ENCODE measurements at places on chromosomes 4 and X.
A peak's percentile ranks its signal among the peaks of the same experiment; 100 is the strongest.

- H3K27me3 ChIP-seq = no peaks in the 10 kb centered on the region
- DNase-seq = no peak
- no peak overlapping the region for H3K4me3 ChIP-seq
- no peaks in the 10 kb centered on the region for H3K4me1 ChIP-seq
Observed at GRCh38 chrX:142186103-142186502, 19.0 kb downstream of the MAGEC2 start.

- H3K27ac ChIP-seq = no peak overlapping the region
- no peaks in the 10 kb centered on the region for H3K4me1 ChIP-seq
- H3K4me3 ChIP-seq = no peak overlapping the region
- no peak for DNase-seq
Observed at GRCh38 chr4:188190461-188190860, 51.2 kb downstream of the TRIML1 start.

- no peak for DNase-seq
- H3K36me3 ChIP-seq = no peaks in the 10 kb centered on the region
- H3K27ac ChIP-seq = no peak overlapping the region
- peaks cover 6% of the 10 kb centered on the region for H3K4me1 ChIP-seq
- peaks cover 12% of the 10 kb centered on the region for H3K27me3 ChIP-seq
Observed at GRCh38 chr4:54213001-54213400, 16.1 kb upstream of the PDGFRA start.

- no peak overlapping the region for H3K4me3 ChIP-seq
- no peaks in the 10 kb centered on the region for H3K36me3 ChIP-seq
- H3K27ac ChIP-seq = no peak overlapping the region
- H3K4me1 ChIP-seq = peaks cover 19% of the 10 kb centered on the region
- peak; percentile 18 for DNase-seq
- peaks cover 54% of the 10 kb centered on the region for H3K27me3 ChIP-seq
Observed at GRCh38 chr4:575281-576141, 584 bp downstream of the TMEM271 start.

DNA sequence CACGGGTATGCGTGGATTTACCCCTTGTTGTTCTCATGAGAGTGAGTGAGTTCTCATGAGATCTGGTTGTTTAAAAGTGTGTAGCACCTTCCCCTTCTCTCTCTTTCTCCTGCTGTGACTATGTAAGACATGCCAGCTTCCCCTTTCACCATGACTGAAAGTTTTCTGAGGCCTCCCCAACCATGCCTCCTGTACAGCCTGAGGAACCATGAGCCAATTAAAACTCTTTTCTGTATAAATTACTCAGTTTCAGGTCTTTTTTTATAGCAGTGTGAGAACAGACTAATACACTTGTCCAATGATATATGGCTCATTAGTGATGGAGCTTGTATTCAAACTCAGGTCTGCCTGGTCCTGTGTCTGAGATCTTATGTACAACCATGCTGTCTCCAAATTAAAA lies 28.5 kb upstream of the RTL3 start:
- H3K27me3 ChIP-seq = no peaks in the 10 kb centered on the region
- H3K27ac ChIP-seq = peak overlapping the region; percentile 14
- no peak overlapping the region for H3K4me3 ChIP-seq
- H3K36me3 ChIP-seq = no peaks in the 10 kb centered on the region
- no peaks in the 10 kb centered on the region for H3K4me1 ChIP-seq

- H3K27ac ChIP-seq = no peak overlapping the region
- no peak for DNase-seq
- H3K4me1 ChIP-seq = no peaks in the 10 kb centered on the region
- H3K4me3 ChIP-seq = no peak overlapping the region
- H3K27me3 ChIP-seq = no peaks in the 10 kb centered on the region
Observed at GRCh38 chr4:71604785-71605184, 179.1 kb downstream of the GC start.

- no peak overlapping the region for H3K27ac ChIP-seq
- no peaks in the 10 kb centered on the region for H3K27me3 ChIP-seq
- no peaks in the 10 kb centered on the region for H3K4me1 ChIP-seq
- no peak for DNase-seq
- no peaks in the 10 kb centered on the region for H3K36me3 ChIP-seq
Observed at GRCh38 chr4:5553801-5554200, 154.6 kb downstream of the EVC2 start.

DNA sequence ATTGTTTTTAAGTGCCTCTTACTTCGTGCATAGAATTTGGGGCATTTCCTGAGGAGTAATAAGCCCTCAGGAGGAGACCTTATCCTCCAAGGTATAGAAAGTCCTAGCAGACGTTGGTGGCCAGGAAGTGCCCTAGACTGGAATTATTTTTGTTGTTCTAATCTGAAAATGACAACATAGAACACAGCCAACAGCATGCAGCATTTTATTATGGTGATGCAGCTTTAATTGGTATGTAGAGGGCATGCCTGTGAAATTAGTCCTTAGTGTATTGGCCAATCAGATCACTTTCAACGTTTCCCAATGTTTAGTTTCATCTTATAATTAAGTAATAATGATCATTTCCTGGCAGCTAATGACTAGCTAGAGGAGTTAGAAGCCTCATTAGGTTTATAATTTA lies 199.2 kb downstream of the SHROOM3 start:
- no peak overlapping the region for H3K27ac ChIP-seq
- no peak overlapping the region for H3K4me3 ChIP-seq
- H3K4me1 ChIP-seq = no peaks in the 10 kb centered on the region
- no peak for DNase-seq

GRCh38 chrX:23726191-23726590 lies 16.9 kb downstream of the ACOT9 start:
- no peak overlapping the region for H3K4me3 ChIP-seq
- H3K27me3 ChIP-seq = no peaks in the 10 kb centered on the region
- H3K36me3 ChIP-seq = no peaks in the 10 kb centered on the region
- DNase-seq = peak; percentile 37
- no peaks in the 10 kb centered on the region for H3K4me1 ChIP-seq

DNA sequence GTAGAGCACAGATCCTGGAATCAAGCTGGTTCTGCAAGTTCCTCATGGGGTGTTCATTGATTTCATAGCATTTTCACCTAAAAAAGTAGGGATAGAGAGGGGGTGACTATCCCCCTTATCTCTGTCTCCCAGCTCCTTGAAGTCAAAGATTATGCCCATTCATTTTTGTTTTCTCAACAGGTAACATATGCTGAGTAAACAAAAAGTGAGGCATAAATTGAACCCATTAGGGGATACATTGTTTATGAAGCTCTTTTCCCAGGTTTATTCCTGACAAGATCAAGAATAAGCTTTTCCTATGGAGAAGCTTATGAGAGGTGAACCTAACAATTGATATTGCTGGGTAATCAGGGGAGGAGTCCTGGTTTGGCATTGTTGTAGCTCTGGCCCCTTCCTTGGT lies 9.2 kb upstream of the ANAPC4 start:
- DNase-seq = no peak
- no peak overlapping the region for H3K27ac ChIP-seq
- H3K36me3 ChIP-seq = no peaks in the 10 kb centered on the region

DNA sequence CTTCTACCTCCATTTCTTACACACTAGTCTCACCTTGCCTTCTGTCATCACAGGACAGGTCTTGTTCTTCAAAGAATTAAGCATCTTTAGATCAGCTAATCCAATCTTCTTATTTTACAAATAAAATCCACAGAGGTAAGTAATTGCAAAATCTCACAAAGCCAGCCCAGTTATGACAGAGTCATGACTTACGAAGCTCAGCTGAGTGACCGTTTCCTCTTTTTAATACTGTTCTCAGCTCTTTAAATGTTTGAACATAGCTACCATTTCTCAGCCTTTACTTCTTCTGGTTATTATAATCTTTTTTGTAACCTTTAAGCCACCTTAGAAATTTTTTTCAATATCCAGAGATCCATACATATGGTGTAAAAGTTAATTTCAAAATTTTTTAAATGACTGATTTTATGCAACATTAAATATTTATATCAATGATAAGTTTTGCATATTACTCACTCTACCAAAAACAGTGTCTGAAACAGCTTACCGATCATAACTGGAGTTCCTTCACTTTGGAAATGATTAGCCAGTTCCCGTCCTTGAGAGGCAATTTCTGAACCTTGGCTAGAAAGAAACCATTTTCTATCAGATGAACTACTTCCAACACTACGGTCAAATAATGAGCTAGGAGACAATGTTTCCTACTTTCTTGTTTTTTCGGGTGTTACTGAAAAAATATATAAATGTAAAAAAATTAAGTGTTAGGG lies 8.8 kb downstream of the ANKRD37 start:
- no peaks in the 10 kb centered on the region for H3K4me1 ChIP-seq
- DNase-seq = no peak
- H3K27ac ChIP-seq = no peak overlapping the region
- H3K36me3 ChIP-seq = no peaks in the 10 kb centered on the region
- H3K4me3 ChIP-seq = no peak overlapping the region

DNA sequence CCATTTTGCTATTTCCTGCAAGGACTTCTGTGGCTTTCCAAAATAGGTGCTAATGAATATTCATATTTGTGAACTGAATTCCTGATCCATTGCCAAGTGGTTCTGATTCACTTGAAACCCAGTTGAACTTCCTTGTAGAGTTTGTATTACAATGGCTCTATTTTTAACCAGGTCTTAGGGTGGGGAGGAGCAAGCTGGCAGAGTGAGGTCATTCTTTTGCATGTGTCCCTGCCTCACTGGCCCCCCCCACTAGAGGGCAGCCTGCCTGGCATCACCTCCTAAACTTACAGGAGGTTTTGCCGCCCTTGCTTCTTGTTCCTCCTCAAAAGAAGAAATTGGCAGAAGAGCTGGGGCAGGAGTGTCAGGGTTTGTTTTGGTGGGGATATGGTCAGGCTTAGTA lies 10.5 kb downstream of the PTTG2 start:
- H3K4me3 ChIP-seq = no peak overlapping the region
- H3K36me3 ChIP-seq = no peaks in the 10 kb centered on the region
- DNase-seq = peak; percentile 81
- H3K27me3 ChIP-seq = no peaks in the 10 kb centered on the region

GRCh38 chr4:158758703-158759102 lies 10.1 kb upstream of the FNIP2 start:
- no peaks in the 10 kb centered on the region for H3K36me3 ChIP-seq
- H3K27me3 ChIP-seq = peaks cover 48% of the 10 kb centered on the region
- no peak for DNase-seq
- H3K27ac ChIP-seq = no peak overlapping the region
- no peak overlapping the region for H3K4me3 ChIP-seq

DNA sequence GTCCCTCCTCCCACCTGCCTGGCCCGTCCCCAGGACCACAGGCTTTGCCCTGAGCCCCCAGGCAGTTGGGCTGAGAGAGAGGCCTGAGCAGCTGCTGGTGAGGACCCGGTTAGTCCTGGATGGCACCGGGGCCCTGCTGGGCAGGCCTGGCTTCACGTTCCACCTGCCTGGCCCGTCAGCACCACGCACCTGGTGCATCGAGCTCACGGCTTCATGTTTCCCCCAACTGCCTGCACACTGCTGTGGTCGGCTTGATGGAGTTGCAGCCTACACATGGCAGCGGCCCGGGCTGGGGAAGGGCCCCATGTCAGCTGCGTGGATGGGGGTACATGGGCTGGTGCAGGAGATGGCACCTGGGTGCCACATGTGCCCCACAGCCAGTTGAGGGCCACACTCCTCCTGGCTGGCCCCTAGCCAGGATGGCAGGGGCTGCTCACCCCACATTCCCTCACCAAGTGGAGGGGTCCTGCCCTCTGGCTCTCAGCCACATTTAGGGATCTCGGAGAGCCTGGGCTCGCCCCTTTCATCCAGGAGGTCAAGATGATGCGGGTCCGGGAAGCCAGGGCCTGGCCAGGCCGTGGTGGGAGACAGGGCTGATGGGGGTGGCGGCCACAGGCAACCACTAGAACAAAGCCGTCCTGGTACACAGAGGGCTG lies 28.5 kb downstream of the NKX1-1 start:
- no peaks in the 10 kb centered on the region for H3K27me3 ChIP-seq

- no peak for DNase-seq
- H3K4me1 ChIP-seq = no peaks in the 10 kb centered on the region
- no peaks in the 10 kb centered on the region for H3K36me3 ChIP-seq
- no peak overlapping the region for H3K4me3 ChIP-seq
- peaks cover 2% of the 10 kb centered on the region for H3K27me3 ChIP-seq
Observed at GRCh38 chr4:151434183-151434860, 25.3 kb downstream of the FHIP1A start.

DNA sequence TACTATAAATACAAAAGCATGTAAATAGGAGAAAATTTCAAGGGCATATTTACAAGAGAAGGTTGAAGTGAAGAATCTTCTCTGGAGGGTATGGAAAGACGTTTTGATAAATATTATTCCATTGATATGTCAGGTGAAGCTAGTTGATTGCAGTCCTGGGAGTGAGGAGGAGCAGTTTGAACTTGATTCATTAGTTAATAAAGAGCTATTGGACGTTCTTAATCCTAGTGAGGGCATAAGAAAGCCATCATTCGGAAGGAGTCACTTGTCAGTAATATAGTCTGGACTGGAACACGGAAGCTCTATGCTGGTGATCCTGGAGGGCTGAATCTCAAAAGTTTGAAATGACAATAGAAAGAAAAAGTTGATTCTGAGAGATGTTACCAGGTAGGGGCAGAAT lies 455.1 kb downstream of the PACRGL start:
- no peaks in the 10 kb centered on the region for H3K4me1 ChIP-seq
- H3K4me3 ChIP-seq = no peak overlapping the region
- H3K27ac ChIP-seq = no peak overlapping the region
- DNase-seq = no peak
- no peaks in the 10 kb centered on the region for H3K27me3 ChIP-seq

- no peaks in the 10 kb centered on the region for H3K36me3 ChIP-seq
- DNase-seq = no peak
- no peaks in the 10 kb centered on the region for H3K27me3 ChIP-seq
- H3K27ac ChIP-seq = no peak overlapping the region
Observed at GRCh38 chr4:52200339-52200725, 149.2 kb downstream of the SPATA18 start.

DNA sequence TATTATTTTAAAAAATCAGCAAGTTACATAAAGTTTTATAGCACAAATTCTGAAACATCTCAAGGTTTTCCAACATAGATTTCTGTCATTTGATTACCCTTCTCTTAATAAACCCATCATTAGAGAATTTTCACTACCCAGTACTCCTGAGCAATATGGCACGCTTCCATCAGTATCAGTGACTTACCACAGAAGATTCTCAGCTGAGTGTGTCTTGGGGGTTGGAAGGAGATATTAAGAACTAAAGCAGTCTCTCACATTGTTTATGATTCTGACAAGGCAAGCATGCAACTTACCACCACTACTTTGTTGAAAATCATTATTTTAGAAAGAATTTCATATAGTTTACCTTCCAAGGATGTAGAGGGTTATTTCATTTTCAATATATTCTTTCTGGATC lies 67.7 kb downstream of the INPP4B start:
- H3K27me3 ChIP-seq = no peaks in the 10 kb centered on the region
- H3K4me1 ChIP-seq = no peaks in the 10 kb centered on the region
- no peaks in the 10 kb centered on the region for H3K36me3 ChIP-seq
- no peak for DNase-seq
- H3K27ac ChIP-seq = no peak overlapping the region
- no peak overlapping the region for H3K4me3 ChIP-seq

DNA sequence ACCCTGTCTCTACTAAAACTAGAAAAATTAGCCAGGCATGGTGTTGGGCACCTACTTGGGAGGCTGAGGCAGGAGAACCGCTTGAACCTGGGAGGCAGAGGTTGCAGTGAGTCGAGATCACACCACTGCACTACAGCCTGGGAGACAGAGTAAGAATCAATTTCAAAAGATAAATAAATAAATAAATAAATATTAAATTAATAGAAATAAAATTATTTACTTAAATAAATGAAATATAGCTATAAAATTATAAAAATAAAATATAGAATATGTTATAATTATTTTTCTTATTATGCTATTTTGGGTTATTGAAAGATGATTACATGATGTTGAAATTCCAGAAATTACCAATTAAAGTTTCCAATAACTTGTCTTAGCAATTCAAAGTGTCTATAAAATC lies 1029.8 kb upstream of the AGA start:
- DNase-seq = no peak
- H3K27ac ChIP-seq = no peak overlapping the region
- no peaks in the 10 kb centered on the region for H3K36me3 ChIP-seq
- no peaks in the 10 kb centered on the region for H3K27me3 ChIP-seq
- no peaks in the 10 kb centered on the region for H3K4me1 ChIP-seq
- H3K4me3 ChIP-seq = no peak overlapping the region

Data from B cell (primary cell).